ENCODE measurements at places on chromosomes 3 and 15. TPM values are rescaled to one million over a fixed set of nuclear protein-coding genes. Genes with fewer than 3 reads are reported as not detected.

GRCh38 chr15:92984161-92984560 is 84.0 kb downstream of the CHD2 start:
- DNase-seq: no peak

GRCh38 chr15:100199711-100200286 is 142.0 kb downstream of the ADAMTS17 start:
- no peak for DNase-seq

DNA sequence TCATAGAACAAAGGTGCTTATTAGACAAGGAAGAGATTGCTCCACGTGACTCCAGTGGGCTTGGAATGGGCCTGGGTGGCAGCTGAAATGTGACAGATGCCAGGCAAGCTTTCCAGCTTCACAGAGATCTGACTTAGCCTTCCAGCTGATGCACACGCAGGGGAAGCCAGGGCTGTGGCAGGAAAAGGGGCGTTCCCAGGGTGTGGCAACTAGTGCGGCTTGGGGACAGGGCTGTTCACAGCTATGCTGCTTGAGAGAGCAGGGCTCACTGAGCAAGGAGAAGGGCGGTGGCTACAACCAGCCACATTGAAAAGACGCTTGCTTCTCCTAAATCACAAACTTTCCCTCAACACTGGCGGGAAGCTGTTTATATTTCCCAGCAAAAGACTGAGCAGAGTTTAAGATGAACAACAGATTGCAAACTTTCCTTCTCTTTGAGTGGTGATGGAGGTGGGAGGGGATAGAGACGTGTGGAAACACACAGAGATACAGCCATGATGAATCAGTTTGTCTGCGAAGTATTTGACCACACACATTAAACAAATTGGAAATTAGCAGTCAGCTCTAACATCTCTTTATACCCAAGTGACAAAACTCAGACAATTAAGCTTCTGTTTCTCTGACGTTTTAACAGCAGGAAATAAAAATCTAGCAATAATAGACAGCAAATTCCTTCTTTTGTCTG is 127.5 kb downstream of the BDH1 start:
- no peak for DNase-seq

GRCh38 chr3:13772885-13773745 is 106.8 kb downstream of the WNT7A start:
- no peak for DNase-seq

Gene PLOD2
- 67.7 TPM for total RNA-seq

Gene C2CD4A
- 0.06 TPM for total RNA-seq

- DNase-seq: no peak
Observed at GRCh38 chr15:29917600-29918597, 95.6 kb upstream of the TJP1 start.

Gene GOLGA8N
- total RNA-seq: 10.5 TPM

Gene CPNE9
- 6.3 TPM for total RNA-seq

DNA sequence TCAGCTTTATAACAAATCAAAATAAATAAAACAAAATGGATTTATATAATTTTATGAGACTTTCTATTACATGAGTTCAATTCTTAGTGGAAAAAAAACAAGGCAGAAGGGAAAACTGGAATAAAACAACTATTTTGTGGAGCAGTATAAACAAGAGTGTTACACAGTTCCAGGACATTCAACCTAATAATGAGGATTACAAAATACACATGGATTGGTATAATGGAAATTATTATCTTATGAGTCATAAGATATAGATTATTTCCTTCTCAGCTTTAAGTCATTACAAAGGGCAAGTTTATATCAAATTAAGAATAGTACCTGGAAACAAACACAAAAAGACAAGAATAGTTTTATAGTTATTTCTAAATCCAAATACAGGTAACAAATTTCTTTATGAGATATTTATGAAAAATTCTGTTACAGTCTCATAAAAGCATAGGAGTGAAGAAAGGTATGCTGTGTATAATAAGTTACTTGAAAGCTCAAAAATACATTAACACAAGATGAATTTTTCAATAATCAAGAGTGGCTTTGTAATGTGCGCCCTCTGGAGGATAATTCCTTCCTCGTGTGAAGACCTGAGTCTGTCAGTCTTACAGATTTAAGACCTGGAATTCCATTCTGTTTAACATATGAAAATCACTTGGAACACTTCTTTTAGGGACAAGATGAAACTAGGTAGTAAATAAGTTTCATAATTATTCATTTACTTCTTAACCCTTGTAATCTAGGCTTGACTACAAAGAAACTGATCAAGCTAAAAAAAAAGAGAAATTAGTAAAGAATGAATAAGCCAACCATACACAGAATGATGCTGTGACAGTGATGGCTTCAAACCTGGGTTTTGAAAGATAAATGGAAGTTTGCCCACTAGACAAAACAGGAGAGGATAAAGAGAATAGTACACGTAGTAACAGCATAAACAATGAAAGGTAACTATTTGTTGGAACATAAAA is 9.5 kb downstream of the COPS2 start:
- DNase-seq: no peak

GRCh38 chr3:151949706-151950105 is 76.3 kb downstream of the SUCNR1 start:
- no peak for DNase-seq

- no peak for DNase-seq
Observed at GRCh38 chr3:117036259-117036799, 326.8 kb downstream of the TUSC7 start.

DNA sequence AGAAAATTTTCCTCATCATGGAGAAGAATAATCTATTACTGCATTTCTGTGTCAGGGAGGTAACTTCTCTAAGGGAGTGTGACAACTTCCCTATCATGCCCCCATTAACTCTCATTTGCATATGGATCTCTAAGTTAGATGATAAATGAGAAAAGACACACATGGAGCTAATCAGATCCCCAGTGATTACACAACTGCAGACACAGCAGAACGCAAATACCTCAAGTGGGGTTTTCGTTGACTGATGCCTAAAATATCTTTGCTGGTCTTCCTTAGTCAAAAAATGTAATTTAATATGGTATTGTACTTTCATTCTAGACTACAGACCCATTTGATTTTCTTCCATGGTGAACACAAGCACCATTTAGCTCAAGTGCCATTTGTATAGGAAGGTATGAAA is 630.5 kb downstream of the TBL1XR1 start:
- DNase-seq: no peak

DNA sequence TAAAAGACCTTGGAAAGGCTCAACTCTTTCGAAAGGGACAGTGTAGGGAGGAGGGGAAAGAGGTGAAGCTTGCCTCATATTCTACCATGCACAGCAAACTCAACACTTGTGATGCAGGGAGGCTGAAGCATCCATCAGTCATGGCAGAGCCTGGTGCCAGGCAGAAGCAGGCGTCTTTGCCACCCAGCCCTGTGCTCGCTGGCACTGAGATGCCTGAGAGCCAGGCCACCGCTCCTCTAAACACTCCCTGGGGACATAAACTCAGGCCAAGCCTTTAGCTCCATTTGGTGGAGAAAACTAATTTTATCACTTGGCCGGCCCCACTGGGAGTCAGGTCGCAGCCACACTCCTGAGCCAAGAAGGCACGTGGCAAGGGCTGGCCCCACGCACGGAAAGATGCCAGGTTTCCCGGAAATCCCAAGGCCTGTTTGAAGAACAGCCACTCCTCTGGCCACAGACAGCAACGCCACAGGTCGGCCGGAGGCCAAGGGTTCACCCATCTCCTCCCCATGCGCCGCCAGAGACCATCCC is 30.7 kb downstream of the XXYLT1 start:
- DNase-seq: no peak

DNA sequence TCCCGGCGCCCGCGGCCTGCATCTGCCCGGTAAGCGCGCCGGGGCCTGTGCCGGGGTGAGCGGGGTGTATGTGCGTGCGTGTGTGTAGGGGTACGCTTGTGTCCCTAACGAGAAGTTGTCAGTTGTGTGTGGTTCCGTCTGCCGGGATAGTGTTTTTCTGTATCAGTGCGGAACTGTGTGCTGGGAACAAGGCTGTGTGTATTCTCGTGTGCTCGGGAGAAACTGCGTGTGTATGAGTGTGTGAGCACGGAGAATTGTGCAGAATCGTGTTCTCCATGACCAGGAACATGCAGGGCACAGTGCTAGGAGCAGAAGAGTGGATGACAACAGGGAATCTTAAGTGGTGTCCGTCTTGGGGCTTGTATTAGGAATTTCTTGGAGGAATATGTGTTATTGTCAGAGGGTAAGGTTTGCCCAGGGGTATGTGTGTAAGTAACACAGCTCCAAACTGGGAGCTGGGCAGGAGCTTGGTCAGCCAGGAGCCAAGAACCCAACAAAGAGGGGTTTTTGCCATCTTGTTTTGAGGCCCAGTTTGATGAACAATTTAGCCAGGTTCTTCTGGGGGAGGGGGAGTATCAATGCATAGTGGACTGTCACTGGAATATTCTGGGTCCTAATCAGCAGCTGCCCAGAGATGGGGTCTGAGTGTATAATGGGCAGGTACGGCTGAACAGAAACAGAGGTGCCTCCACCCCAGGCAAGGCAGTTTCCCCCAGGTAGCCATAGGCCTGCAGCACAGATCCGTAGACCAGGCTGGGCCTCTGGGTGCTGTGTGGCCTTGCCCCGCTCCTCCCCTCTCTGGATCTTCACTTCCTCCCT is 2.1 kb downstream of the ISL2 start:
- no peak for DNase-seq

GRCh38 chr3:67661089-67661488 is 6.7 kb upstream of the SUCLG2 start:
- no peak for DNase-seq

DNA sequence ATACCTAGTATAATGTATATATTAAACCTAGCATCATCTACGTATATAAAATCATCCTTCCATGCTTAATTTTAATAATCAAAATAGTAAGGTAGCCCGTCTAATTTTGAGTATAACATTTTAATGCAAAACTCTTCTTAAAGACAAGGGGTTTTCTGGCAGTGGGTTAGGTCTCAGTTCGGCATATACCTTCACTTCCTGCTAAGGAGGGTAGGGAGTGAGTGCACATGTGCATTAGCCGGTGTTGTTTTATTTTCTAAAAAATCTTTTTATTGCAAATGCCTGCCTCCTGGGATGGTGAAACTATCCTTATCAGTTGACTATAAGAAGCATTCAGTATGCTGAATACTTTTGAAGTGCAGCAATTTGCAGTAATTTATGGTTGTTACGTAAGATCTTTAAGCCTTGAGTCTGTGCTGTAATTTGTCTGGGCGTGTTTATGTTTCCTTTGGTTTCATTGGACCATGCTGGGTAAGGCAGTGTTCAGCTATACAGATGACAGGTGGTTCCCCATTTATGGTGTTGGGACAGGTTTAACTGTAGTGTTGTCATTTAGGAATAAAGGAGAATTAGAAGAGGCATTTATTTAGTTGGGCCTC is 11.7 kb downstream of the ARHGEF26 start:
- no peak for DNase-seq

Gene SLC6A1
- total RNA-seq: 740 TPM

DNA sequence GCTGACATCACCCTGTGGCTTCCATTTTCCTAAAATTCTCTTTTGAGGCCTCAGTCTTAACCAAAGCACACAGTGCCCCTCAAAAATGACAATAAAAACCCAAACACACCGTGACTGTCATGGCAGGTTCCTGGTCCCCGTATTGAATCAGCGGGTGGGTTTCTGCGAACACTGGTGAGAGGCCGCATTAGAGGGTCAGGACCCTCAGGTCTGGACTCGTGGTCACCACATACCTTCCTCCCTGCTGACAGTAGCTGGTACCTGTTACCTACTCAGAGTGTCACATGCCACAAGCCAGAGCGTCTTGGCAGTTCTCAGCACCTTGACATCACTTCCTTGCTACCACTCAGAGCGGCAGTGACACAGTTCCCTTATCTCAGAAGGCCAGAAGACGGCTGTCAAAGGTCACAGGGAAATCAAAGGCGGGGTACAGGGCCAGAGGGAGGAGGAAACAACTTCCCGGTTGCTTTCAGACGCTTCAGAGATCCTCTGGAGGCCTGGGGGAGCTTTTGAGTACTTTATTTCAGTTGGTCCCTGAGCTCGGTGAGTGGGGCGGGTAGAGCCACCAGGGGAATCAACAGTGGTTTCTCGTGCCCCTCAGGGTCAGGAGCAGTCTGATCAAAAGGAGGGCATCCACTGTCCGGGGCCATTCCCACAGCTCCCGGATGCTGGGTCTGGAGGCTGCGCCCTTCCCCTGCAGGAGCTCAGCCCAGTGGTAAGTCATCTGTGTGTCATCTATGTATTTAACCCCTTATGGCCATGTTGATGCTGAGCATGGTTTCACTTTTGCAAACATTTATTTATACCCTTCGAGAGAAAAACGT is at the start of the genes CCR5AS and CCRL2:
CCR5AS (minus strand) TSS at position 279 of the 824 bp plus-strand sequence.
CCRL2 (plus strand) TSS at position 472 of the 824 bp plus-strand sequence. CDS start 821 bp downstream, outside the sequence.
- no peak for DNase-seq

GRCh38 chr15:62392376-62392775 is 227.3 kb upstream of the C2CD4B start:
- no peak for DNase-seq

DNA sequence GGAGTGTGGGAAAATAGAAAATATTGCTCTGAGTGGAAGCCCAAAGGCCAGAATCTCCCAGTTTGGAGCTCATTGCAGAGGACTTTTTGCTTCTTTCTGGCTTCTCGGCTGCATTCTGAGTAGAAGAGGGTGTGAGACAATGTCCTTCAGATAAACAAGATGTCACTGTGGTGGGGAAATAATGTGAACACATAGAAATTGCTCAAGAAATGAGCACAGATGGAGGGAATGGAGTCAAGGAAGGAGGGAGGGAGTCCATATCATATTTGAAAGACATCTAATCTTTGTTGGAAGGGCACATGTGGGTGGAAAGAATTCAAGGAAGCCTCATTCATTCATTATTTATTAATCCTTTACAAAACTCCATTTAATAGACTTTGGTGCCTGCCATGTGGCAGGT is 145.3 kb downstream of the FAM43A start:
- DNase-seq: no peak

- no peak for DNase-seq
Observed at GRCh38 chr15:78993931-78994530, 49.2 kb upstream of the CTSH start.

DNA sequence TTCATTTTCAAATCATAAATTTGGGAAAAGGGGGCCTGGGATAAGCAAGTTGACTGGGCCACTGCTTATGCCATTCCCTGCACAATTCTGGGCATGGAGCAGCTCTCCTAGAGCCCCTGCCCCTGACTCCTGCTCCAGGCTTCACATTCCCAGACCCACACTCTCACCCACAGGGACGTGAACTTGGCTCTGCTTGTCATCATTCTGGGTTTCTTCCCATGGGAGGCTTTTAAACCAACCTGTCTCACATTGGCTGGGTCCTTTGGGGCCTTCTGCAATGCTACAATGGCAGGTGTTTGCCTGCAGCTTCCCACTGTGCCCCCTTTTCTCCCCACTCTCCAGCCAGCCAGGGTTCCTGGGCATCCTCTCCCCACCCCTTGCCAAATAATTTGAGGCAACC is 49.1 kb downstream of the CYP19A1 start:
- no peak for DNase-seq

Gene DTWD1
- total RNA-seq: 36.1 TPM

DNA sequence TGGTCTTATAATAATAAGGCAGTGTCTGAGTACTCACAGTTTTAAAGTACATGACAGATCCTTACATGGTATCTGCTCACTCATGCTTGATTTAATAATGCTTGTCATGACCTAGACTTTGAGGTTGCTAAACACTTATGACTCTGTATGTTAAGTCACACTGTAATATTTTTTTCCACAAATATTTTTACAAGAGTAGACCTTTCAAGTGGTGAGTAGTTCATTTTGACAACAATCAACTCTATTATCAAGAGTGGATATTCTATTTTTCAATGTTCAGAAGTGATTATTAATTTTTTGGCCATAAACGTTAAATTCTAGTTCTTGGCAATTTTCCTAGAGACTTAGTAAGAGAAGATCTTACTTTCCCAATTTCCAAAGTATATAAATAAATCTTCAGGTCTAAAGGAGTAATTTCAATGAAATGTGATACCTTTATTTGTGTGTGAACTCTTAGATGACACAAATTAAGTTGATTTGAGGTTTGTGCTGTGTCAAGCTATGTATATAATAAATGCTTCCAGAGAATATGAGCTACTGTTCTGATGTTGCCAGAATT is 104.5 kb downstream of the NLGN1 start:
- DNase-seq: no peak

All from spinal cord (tissue), 10 donors.